Activated CD4-positive, alpha-beta T cell treated with anti-CD3 and anti-CD28 coated beads, Interleukin-2, amount 50 U/mL, for 24 hours (primary cell): ENCODE measurements at places on chromosomes 16 and 17.

DNA sequence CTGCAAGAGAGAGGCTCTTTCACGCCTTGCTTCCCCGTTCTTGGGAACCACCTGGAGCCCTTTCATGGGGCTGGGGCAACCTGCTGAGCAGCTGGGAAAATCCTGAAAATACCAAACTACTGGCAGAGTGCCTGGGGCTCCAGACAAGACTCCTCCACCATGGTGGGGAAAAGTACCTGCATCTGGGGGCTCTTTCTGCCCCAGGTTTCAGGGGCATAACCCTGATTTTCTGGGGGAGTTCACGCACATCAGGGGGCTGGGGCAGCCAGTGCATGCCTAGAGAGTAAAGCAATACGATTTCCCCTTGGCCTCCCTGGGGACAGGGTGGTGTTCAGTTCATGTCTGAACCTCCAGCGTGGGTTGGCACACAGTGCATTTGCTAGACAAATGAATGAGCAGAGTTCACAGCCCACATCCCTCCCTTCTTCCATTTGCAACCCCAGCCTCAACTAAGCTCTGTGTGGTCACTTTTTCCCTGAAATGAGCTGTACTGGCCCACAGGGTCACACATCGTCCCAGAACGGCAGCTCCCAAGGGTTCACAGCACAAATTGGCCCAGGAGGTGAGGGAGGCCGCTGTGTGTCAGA is 5.2 kb upstream of the CDC42EP4 start:
- no peak for DNase-seq

- no peak for DNase-seq
These were observed 7.9 kb upstream of the NAGPA start for GRCh38 chr16:5041600-5042133.

GRCh38 chr17:73697872-73698271 is 53.6 kb upstream of the SDK2 start:
- no peak for DNase-seq

DNA sequence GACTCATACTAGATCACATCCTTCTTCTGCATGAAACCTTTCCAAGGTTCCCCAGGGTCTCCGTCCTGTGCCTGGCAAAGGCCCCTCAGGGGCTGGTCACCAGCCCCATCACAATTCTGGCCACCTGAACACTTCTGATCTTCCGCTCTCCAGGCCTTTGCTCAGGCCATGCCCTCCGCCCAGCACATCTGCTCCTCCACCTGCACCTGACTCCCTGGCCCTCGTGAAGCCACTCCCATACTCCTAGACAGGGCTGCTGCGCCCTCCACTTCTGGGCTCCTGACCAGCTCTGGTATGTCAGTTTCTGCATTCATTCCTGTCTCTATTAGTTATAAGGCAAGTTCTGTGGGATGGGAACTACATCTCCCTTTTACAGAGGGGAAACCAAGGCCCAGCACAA is 1.9 kb upstream of the MYL11 start:
- DNase-seq, result no peak
